ENCODE measurements at places on chromosomes 1 and 21.

GRCh38 chr1:62436039-62436465 is 797 bp upstream of the USP1 start:
- DNase-seq = no peak

DNA sequence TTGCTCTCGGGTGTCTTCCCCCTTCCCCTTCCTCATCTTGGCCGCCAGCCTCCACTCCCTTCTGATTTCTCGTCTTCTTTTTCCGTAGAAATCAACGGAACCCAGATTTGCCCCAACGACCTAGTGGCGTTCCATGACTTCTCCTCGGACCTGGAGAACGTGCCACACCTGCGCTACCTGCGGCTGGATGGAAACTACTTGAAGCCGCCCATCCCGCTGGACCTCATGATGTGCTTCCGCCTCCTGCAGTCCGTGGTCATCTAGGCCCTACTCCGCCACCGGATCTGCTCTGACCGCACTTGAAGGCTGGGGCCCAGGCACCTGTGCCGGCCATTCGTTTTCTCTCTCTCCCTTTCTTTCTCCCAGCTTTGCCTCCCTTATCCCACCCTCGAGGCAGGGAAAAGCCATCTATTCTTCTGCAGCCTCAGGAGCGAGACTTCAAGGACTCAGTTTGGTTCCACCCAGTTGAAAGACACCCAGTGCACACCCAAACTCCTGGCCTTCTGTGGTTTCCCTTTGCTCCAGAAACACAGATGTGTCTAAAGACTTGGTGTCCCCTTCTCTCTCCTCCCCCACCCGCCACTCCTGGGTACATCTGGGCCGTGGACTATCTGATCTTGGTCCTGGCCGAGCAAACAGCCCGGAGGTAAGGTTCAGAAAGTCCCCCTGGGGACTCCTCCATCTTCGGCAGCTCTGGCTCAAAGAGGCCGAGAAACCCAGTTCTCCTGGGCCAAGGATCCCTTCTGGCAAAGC is 7.2 kb upstream of the OPTC start:
- DNase-seq = no peak

GRCh38 chr1:23793018-23793781 is 2.3 kb downstream of the LYPLA2 start:
- DNase-seq = no peak

GRCh38 chr1:238324211-238324864 is 433.6 kb upstream of the ZP4 start:
- no peak for DNase-seq

GRCh38 chr1:86616871-86617270 is 70.0 kb downstream of the CLCA4 start:
- no peak for DNase-seq

Measured in NCI-H1105 (cell line).